NCI-H82 (cell line): ENCODE measurements at places on chromosomes 13 and 19.
A peak's percentile ranks its signal among the peaks of the same experiment; 100 is the strongest.

DNA sequence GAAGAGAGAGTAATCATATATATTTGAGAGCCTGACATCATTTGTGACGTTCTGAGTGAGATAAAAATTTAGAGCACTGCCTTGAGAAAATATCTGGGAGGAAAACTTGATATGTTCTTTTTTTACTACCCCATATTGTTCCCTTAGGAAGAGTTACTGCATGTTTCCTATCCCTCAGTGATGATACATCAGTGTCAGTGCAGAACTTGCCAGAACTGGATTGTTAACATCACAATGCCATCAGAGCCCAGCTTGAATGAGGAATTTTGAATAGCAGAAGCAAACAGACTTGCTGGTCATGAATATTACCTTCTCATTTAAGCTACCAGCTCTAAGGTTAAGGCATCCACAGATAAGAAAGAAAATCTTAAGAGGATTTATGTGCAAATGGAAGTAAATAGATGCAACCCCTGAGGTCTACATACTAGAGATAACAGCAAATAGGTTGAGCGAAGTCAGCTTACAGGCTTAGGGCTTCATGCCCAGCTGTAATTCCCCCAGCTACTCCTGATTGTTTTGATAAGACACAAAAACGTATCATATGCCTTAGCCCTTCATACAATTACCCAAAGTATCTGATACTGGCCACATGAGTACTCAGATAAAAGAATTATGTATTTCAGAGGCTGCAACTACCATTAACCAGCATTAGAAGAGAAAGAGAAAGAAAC lies 313.7 kb upstream of the ATXN8OS start:
- DNase-seq, result peak; percentile 75

GRCh38 chr13:112521073-112521685 lies 66.8 kb downstream of the TUBGCP3 start:
- no peak for DNase-seq

GRCh38 chr13:19967621-19968020 lies 9.1 kb downstream of the ZMYM2 start:
- DNase-seq, result no peak

DNA sequence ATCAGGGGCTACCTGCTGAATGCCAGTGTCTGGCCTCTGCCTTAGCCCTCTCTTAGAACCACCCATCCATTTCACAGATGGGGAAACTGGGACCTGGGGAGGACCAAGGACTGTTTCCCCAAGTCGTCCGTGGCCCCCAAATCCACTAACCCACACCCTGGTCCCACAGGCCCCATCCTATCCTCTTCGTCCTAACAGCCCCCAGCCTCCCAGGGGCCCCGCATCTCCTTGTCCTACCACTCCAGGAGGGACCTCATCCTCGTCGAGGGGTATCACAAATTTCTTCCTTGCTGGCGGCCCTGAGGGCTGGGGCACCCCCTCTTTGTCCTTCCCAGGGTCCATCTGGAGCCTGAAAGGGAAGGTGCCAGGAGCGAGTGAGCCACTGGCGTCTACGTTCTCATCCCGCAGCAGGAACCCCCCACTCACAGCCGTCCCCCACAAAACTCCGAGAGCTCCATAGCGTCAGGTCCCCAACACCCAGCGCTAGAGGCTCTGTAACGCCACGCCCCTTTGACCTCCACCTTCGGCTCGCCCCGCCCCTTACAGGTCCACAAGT lies 606 bp downstream of the ERCC1 start:
- no peak for DNase-seq

- no peak for DNase-seq
Observed at GRCh38 chr19:39684267-39684666, 20.0 kb upstream of the LGALS14 start.

DNA sequence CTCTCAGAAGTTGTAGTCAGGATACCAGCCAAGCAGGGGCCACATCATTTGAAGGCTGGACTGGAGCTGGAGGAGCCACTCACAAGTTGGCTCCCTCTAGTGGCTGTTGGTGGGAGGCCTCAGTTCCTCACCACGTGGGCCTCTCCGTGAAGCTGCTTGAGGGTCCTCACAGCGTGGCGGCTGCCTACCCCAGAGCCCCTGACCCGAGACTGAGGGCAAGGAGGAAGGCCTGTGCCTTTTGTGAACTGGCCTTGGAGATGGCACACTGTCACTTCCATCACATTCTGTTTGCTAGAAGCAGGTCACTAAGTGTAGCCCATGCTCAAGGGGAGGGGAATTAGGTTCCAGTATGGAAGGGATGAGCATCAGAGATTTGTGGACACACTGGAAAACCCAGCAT lies 14.6 kb downstream of the GNA11 start:
- peak; percentile 83 for DNase-seq

DNA sequence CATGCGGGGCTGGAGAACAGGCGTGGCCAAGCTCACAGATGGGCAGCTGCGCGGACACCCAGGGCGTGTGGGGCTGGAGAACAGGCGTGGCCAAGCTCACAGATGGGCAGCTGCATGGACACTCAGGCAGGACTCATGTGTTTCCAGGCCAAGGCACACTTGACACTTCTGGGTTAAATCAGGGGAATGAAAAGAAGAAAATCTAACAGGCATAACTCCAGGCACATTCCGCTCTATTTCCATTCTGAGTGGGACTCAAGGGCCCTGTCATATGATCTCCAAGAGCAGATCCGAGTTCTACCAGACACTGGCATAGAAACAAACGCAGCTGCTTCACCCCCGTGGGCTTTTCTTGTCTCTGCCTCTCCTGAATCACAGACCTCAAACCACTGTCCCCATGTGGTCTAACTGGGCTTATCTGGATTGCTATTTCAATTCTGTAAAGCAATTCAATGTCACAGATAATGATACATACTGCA lies 17.4 kb upstream of the C13orf46 start:
- DNase-seq, result no peak

GRCh38 chr13:40271931-40272775 lies 394.3 kb downstream of the FOXO1 start:
- no peak for DNase-seq

DNA sequence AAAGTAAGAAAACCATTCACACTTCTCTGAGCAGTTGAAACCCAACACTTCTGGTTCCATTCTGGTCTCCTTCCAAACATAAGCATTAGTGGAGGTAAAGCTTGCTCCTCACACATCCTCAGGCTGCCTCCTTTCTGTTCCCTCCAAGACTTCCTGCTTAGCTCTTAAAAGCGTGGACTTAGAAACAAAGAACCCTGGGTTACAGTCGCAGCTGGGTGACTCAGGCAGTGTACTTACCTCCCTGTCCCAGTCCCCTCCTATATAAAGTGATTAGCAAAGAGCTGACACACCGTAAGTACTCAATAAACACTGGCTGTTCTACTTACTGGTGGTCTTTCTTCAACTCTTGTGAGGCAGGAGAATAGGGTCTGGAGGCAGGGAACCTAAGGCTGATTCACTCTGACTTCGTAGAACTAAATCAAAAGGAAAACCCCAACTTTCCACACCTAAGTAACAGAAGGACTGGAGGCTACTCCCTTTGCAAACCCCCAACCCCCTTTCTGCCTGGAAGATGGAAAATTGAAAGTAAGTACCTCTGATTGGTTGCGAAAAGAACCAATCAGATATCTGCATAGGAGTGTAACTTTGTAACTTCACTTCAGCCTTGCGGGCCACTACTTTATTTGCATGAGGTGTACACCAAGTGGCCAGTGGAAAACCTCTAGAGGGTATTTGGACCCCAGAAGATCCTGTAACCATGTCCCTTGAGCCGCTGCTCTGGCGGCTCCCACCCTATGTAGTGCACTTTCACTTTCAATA lies 165.4 kb downstream of the SUCLA2 start:
- no peak for DNase-seq
